ENCODE measurements at places on chromosomes 6 and 20. TPM values are rescaled to one million over a fixed set of nuclear protein-coding genes. Genes with fewer than 3 reads are reported as not detected.

XRN2 gene
- 19.5 TPM for total RNA-seq

RRAGD gene
- 9.2 TPM for total RNA-seq

DNA sequence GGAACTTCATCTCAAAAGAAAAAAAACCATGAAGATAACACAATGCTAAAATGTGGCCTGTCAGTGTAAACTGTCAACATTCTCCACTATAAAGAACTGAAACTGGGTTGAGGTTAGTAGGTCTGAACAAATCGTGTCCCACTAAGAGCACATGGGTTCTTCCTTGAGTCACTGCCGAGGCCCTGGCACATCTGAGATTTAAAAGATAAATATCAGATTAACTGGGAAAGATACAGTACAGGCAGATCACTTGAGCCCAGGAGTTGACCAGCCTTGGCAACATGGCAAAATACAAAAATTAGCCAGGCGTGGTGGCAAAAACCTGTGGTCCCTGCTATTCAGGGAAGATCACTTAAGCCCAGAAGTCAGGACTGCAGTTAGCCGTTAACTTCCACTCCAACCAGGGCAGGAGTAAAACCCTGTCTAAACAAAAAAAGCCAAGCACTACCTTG lies 5.6 kb downstream of the EEF1A1 start:
- DNase-seq: no peak

GRCh38 chr6:33272275-33273128 lies 627 bp downstream of the RPS18 start:
- no peak for DNase-seq

- DNase-seq: no peak
Measured at GRCh38 chr6:108921547-108922361, 73.5 kb downstream of the ARMC2 start.

- DNase-seq: no peak
Measured at GRCh38 chr6:12516070-12516469, 200.5 kb upstream of the PHACTR1 start.

- no peak for DNase-seq
Measured at GRCh38 chr20:47724396-47724795, 60.9 kb downstream of the SULF2 start.

DNA sequence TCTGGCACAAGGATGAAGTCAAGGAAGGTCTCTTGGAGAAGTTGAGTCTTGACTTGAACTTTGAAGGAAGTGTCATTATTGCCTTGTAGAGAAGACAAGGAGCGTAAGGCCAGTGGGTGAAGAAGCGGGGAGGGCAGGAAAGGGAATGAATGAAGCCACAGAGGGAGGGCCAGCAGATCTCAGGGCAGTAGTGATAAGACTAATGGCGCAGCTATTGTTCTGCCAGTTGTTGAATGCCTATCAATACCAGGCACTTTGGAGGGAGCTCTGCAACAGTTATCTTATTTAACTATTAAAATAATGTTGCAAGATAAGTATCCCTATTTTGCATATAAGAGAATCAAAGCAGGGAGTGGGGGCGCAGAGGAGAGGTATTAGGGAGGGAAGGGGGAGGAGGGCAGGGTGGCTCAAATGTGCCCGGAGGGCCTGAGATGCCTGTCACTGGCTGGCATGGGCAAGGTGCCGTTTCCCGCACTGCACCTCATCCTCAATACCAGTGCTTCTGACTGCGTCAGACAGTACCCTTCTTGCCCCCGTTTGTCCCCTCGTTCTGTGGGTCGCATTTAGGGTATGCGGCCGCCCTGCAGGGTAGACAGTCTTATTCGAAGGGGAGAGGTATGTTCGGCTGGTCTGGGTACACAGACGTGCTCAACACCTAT lies 109.8 kb downstream of the ZDHHC14 start:
- no peak for DNase-seq

DNA sequence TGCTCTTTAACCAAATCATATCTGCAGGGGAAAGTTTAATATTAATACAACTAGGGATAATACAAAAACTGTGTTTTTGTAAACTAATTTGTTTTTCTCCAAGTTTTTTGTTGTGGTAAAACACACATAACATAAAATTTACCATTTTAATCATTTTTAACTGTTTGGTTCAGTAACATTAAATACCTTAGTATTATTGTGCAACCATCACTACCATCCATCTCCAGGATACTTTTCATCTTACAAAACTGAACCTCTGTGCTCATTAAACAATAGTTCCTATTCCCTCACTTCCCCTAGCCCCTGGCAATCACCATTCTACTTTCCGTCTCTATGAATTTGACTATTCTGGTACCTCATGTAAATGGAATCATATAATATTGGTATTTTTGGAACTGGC lies 15.9 kb downstream of the BEND6 start:
- DNase-seq: no peak

DNA sequence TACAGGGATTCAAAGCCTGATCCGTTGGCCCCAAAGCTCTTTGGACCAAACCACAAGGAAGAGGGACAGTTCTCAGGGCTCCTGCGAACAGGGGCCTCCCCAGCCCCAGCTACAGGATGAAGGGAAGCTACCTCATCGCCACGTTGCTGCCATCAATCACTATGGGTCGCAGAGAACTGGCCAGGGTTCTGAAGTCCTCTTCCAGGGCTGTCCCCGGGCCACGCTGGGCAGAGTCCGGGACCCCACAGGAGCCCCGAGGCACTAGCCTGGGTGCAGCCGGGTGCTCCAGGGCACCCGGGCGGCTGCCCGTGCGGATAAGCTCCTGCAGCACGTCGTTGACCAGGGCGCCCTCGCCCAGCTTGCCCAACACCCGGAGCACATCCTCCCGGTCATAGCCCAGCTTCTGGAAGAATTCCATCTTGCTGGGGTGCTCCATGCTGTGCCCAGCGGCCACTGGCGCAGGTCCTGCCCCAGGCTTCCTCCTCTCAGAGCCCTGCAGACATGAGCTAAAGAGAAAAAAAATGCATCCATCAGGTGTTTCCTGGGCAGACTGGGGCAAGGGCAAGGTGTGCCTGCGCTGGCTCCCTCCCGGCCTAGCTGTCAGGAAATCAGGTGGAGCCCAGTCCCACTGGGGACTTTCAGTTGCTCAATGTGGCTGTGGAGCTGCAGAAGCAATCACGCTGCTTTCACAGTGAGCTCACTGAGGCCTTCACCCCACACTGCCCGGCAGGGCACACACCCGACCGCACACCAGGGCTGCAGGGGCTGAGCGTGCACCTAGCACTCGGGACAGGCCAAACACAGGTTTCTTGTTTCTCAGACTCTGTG lies 10.5 kb downstream of the ZC3H12D start:
- DNase-seq: no peak

DNA sequence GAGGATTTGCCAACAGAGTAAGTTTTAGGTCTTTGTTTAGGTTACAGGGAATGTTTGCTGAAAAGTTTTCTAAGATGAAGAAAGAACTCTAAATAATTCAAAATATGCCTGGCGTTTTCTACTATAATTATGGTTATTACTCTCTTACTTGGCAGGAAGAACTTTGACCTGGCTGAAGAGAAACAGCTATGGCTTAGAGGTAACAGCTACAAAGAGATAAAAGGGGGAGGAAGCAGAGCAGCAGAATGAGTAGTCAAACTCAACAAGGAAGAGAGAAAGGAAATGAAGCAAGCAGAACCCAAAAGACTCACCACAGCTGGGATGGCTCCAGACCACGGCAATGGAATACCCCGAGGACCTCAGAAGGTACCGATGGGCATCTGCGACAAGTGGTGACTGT lies 95.6 kb downstream of the KIF16B start:
- no peak for DNase-seq

DNA sequence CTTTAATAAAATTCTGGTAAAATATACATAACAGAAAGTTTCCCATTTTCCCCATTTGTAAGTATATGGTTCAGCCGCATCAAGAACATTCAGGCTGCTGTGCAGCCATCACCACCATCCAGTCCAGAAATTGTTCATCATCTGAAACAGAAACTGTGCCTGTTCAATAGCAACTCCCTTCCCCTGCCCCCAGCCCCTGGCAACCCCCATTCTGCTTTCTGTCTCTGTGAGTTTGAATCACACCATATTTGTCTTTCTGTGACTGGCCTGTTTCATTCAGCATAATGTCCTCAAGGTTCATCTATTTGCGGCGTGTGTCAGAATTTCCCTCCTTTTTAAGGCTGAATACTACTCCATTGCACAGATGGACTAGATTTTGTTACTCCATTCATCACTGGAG lies 19.1 kb downstream of the VSTM2L start:
- DNase-seq: no peak

DNA sequence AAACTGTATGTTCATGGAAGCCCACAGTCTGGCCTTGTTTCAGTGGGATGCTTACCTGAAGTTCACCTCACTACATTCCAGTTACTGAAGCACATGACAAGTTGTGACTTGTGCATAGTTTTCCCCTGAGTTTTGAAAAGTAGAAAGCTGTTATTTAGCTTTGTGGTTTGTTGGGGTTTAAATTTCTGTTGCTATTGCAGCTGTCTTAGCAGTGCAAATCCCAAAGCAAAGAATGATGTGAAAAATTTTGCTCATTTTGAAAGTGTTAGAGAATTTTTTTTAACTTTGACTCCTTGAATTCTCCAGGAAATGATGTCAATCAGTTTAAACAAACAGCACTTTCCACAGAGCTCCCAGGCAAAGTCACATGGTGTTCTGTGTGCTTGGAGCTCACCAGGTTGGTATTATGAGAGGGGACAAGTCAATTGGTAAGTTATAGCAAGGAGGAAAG lies 268.4 kb downstream of the ADGRG6 start:
- no peak for DNase-seq

DNA sequence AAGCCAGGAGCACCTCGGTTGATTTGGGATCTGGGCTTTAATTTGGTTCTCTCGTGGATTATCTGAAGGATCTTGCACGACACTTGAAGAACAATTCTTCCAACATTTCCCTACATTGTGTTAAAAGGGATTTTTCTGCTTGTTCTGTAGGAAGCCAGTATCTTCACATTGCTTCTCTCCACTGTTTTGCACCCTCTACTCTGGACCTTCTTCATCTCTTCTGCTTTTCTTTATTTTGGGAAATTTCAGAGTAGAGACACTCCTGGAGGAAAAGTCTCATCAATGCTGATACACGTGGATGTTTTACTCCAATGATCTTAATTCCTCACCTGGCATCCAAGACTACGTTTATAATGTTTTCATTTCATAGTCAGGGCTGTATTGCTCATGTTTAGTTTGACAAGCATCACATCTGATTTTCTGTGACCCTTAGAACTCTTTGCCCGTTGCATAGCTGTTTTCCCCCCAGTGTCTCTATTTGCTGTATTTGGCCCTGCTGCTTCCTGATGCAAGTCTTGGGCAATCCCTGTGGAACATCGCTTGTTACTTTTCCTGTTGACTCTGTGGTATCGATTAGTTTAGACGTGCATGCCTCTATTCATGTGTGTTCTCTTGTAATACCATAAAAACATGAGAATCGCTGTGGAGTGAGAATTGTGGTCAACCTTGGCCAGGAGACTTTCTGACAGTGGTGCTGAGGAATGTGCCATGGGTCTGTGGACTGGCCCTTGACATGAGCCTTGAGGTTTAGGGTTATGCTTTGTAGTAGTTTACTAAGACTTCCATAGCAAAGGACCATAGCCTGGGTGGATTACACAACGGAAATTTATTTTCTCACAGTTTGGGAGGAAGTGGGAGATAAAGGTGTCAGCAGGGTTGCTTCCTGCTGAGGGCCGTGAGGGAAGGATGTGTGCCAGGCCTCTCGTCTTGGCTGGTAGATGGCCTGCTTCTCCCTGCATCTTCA lies 12.5 kb downstream of the PLCB1 start:
- no peak for DNase-seq

KCNB1 gene
- total RNA-seq: not detected

DNA sequence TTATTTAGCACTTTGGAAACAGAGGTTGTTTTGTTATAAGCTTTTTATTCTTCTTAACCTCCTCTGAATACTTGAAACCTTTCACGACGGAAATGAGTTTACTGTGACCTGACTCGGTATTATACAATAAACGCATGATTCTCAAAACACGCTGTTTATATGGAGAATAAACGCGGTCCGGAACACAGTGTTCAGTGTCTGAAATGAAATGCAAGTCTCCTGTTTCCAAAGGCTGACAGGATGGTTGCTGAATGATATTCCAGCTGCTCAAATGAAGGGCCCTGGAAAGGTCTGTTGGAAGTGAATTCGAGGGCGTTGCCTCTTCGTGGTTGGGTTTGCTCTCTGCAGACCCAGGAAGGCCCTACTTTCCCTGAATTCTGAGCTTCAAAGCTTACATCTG lies 83.4 kb downstream of the RSPH3 start:
- DNase-seq: no peak

TFAP2D gene
- total RNA-seq: not detected

HSPA1A gene
- total RNA-seq: 288 TPM

DNA sequence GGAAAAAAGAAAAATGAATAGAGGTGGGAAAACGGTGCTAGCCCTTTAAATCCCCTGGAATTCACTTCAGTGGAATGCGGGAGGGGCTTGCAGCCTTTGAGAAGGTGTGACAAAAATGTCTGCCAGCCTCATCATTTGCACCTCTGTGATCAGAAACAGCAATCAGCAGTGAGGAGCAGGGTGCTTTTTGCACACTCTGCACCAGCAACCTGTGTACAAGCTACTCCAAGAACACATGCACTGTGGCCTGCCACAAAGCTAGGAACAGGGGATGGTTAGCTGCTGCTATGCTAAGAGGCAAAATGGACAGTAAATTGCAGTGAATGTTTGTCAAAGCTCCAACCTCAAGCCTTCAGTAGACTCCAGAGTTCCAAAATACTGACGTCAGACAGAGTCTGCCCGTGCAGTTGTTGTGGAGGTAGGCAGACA lies 29.7 kb downstream of the GINS1 start:
- no peak for DNase-seq

GRCh38 chr20:62618611-62619529 lies 23.4 kb upstream of the SLCO4A1 start:
- DNase-seq: no peak

DNA sequence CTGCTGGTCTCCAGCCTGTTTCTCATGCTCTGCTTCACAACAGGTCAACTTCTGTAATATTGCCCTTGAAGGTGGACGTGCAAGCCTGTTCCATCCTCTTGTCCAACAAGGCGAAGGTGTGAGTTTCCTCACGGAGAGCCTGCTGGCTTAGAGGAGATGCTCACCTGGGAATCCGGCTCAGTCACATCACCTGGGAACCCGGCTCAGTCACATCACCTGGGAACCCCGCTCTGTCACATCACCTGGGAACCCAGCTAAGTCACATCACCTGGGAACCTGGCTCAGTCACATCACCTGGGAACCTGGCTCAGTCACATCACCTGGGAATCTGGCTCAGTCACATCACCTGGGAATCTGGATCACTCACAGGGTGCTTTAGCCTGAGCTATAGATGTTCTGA lies 230.1 kb downstream of the ERMARD start:
- no peak for DNase-seq

CALHM6 gene
- total RNA-seq: not detected

VWA7 gene
- not detected for total RNA-seq

OPRL1 gene
- 0.21 TPM for total RNA-seq

- no peak for DNase-seq
Measured at GRCh38 chr6:109053336-109053735, 41.3 kb downstream of the SESN1 start.

SAMD5 gene
- 1.3 TPM for total RNA-seq

All from ascending aorta (tissue), 2 donors.